ENCODE measurements at places on chromosomes 3 and 15.

DNA sequence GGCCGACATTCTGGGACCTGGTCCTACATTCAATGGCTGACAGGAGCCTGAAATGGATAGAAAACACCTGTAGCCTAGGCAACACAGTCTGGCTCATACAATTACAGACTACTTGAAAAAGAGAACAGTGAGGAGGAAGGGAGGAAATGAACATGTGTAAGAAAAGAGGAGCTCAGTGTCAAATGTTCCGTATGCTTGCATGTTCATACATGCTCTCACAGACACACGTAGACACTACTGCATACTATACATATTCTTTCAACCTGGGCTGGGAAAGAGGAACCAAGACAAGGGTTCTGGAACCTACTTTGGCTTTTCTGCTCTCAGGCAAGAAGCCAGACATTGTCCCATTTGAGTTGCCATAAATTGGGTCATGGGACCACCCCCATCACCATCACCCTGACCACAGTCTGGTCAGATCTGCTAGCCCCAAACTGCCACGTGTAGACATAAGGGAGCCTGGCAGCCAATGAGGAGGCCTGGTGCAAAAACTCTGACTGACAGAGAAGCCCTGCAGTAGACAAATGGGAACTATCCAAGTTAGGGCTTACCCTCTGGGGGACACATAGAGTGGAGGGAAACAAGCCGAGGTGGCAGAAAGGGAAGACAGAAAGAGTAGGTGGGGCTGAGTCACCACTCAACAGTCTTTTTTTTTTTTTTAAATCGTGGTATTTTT, 310.0 kb downstream of the SHQ1 start:
- no peak for DNase-seq
- no peaks in the 10 kb centered on the region for H3K36me3 ChIP-seq
- H3K4me1 ChIP-seq = no peaks in the 10 kb centered on the region
- H3K27me3 ChIP-seq = peaks cover 7% of the 10 kb centered on the region
- no peak overlapping the region for H3K27ac ChIP-seq

DNA sequence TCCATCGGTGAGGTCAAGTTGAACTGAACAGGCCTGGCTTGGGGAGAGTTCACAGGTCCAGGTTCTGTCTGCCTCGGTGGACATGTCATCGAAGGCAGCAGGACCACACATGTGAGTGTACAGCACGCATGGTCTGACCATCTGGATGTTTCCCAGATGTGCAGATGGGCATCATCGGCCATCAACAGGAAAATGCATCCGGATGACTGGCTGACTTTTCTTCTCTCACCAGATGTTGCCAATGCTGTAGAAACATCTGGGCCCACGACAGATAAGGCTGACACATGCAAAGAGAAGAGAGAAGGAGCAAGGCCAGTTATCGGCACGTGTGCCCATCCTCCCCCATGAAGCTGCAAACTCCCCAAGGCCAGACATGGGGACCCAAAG, 45.1 kb downstream of the NOX5 start:
- H3K27ac ChIP-seq = peak overlapping the region; percentile 74
- peaks cover 12% of the 10 kb centered on the region for H3K4me1 ChIP-seq
- H3K4me3 ChIP-seq = no peak overlapping the region
- no peak for DNase-seq
- H3K36me3 ChIP-seq = peaks cover 2% of the 10 kb centered on the region
- peaks cover 16% of the 10 kb centered on the region for H3K27me3 ChIP-seq

- no peak for DNase-seq
- no peak overlapping the region for H3K27ac ChIP-seq
- H3K4me3 ChIP-seq = no peak overlapping the region
- peaks cover 39% of the 10 kb centered on the region for H3K27me3 ChIP-seq
- H3K4me1 ChIP-seq = no peaks in the 10 kb centered on the region
These were observed 113.8 kb downstream of the FRMD5 start for GRCh38 chr15:44081026-44082013.

DNA sequence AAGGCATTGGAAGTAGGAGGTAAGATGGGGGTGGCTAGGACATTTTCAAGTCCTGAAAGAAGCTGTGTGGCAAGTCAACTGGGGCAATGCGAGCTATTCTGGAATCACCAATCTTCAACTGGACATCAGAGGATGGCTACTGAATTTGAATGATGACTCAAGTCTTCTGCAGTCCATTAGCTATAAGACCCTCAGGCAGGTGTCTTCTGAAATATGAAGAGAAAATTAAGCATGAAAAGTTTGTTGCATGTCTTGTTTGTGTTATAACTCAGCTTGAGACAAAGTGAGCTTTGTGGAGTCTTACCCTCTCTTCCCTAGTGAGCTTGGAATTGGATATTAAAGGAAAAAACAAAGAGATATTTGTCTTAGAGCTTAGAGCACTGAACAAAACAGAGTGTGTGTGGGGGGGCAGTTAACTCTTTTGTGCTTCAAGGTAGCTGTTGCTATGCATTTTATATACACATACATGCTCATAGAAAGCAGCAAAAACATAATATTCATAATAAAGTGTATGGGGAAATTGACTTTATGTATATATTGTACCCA, 979.1 kb downstream of the MCTP2 start:
- H3K27ac ChIP-seq = no peak overlapping the region
- no peak overlapping the region for H3K4me3 ChIP-seq
- no peak for DNase-seq
- no peaks in the 10 kb centered on the region for H3K4me1 ChIP-seq
- H3K36me3 ChIP-seq = no peaks in the 10 kb centered on the region

- no peak overlapping the region for H3K4me3 ChIP-seq
- no peak for DNase-seq
- H3K36me3 ChIP-seq = peaks cover 2% of the 10 kb centered on the region
- H3K27ac ChIP-seq = no peak overlapping the region
- no peaks in the 10 kb centered on the region for H3K4me1 ChIP-seq
- H3K27me3 ChIP-seq = peaks cover 11% of the 10 kb centered on the region
These were observed 384.4 kb upstream of the C2CD4B start for GRCh38 chr15:62549345-62549970.

DNA sequence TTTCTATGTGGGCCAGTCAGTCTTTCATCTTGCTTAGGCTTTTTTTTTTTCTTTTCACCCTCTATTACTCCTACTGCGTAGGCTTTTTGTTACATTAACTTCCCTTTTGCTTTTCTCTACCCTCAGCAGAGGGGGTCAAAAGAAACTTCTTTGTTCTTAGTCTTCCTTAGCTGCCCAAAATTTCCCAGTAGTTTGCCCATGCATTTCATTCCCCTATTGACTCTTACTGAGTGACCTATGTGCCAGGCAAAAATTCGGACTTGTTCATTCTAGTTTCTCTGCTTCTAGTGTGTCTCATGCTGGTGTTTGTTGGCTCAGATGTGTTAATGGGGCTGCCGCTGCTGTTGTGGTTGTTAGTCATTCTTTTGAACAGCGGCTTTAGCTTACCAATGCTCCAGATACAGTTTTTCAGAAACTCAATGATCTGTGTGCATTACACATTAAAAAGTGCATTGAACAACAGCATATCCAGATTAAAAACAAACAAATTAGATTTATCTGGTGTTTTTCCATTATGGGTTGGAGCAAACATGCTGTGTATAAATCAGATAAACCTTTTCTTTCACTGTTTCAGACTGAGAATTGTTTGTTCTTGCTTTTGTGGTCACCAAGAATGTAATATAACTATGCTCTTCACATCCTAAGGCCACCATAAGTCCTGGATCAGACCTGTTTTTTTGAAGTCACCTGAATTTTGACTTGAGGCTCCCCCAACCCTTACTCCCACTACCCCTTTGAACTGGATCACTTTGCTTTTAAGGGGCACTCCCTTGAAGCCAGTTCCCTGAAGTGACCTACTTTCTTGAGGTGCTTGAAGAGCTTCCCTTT, 43.1 kb downstream of the PDE8A start:
- peak overlapping the region; percentile 80 for H3K27ac ChIP-seq
- DNase-seq = no peak
- H3K4me1 ChIP-seq = peaks cover 50% of the 10 kb centered on the region
- peaks cover 3% of the 10 kb centered on the region for H3K36me3 ChIP-seq
- H3K27me3 ChIP-seq = no peaks in the 10 kb centered on the region
